ENCODE measurements at places on chromosomes 3 and 15.

DNA sequence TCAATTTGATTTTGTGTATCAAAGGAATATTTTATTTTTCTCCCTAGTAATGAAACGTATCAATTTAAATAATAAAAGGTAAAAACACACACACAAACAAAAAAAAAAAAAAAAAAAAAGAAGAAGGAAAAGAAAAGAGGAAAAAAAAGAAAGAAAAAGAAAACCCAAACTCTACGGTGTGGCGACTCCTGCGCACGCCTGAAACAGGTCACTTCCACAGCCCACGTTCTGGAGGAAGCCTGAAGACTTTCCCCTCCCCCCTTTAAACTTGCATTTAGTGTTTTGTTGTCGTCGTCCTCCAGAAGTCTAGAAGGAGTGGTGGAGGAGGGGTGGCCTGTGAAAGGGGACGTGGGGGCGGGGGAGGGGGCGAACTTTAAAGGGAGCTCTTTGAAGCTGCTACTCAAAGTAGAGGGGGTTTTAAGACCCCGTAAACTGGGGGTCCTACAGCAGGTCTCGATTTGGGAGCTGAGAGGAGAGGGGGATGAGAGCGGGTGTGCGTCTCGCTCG, 2.3 kb upstream of the TLE3 start:
- no peak for DNase-seq
- H3K27me3 ChIP-seq = peaks cover 28% of the 10 kb centered on the region
- peak overlapping the region; percentile 87 for H3K4me3 ChIP-seq
- H3K27ac ChIP-seq = peak overlapping the region; percentile 98
- no peaks in the 10 kb centered on the region for H3K36me3 ChIP-seq

GRCh38 chr3:13590841-13591520, 42.1 kb downstream of the FBLN2 start:
- peaks cover 21% of the 10 kb centered on the region for H3K4me1 ChIP-seq
- peaks cover 15% of the 10 kb centered on the region for H3K27me3 ChIP-seq
- no peaks in the 10 kb centered on the region for H3K36me3 ChIP-seq

DNA sequence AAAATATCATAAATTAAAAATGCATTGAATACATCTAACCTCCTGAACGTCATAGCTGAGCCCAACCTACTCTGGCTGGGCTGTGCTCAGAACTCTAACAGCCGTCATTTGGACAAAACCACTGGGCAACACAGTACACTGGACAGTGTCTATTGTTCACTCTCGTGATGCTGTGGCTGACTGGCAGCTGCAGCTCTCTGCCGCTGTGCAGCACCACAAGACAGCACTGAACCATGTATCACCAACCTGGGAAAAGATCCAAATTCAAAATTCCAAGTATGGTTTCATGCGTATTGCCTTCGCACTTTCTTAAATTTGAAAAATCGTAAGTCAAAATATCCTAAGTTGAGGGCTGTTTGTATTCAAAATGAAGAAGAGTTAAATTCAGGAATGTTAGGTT, 145.1 kb upstream of the CNTN4 start:
- H3K4me1 ChIP-seq = no peaks in the 10 kb centered on the region
- DNase-seq = no peak
- peaks cover 5% of the 10 kb centered on the region for H3K27me3 ChIP-seq
- no peak overlapping the region for H3K27ac ChIP-seq
- no peaks in the 10 kb centered on the region for H3K36me3 ChIP-seq

DNA sequence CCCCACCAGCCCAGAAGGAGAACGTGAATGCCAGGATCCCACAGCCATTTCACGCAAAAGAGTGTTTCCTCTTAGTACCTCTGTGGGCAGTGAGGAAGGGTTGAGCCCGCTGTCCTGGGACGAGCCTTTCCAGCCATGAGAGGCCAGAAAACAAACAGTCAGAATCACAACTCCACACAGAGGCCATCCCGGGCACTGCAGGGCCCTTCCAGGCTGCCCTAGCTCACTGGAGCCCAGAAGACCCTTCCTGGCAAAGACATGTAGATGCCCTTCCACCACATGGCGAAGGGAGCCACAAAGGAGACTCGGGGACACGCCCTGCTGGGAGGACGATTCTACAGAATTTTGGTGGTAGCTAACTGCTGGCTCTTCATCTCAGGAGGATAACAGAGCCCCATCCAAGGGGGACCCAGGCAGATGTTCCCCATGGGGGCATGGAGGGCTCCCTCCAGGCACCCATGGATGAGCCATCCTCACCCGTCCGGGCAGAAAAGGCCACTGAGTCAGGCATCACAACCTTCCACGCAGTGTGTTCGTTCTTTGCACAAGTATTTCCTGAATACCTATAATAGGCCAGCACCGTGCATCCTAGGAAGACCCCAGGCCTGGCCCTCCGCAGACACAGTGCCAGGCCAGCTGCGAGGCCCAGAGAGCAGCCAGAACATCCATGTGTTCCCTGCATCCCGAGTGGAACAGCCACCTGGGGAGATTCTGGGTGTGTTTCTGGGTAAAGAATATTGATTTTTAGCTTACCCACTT, 47.2 kb downstream of the SLC12A8 start:
- peaks cover 10% of the 10 kb centered on the region for H3K27me3 ChIP-seq
- peaks cover 28% of the 10 kb centered on the region for H3K4me1 ChIP-seq
- DNase-seq = peak; percentile 42
- H3K27ac ChIP-seq = no peak overlapping the region
- no peaks in the 10 kb centered on the region for H3K36me3 ChIP-seq

DNA sequence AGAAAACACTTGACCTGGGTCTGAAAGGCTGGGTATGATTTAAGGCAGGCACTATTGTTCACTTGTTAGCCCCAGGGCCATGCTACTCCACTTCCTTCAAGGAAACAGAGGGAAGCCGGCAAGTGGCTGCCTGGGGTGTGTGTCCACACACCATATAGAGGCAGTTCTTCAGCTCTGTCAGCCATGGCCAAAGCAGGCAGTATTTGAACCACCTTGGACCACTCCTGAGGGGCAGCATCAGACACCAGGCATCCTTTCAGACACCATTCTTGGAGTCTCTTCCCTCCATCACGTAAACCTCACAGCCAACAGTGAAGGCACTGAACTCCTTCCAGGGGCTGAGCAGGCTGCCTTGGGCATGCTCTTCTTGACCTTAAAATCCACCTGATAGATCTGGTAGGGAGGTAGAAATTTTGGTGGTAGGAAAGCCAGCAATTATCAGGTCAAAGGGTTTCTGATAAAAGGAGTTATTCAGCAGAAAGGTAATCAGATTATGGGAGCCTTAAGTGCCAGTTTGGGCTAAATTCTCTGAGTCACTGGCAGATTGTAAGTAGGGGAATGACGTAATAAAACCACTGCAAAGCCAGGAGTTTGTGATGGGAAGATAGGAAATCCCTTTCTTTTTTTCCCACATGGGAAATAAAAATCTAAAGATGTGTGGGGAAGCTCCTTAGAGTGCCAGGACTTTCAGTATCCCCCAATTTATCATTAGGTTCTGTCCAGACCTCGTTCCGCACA, 20.2 kb downstream of the TGFBR2 start:
- no peak overlapping the region for H3K4me3 ChIP-seq
- H3K36me3 ChIP-seq = peaks cover 27% of the 10 kb centered on the region
- peaks cover 4% of the 10 kb centered on the region for H3K27me3 ChIP-seq
- no peak for DNase-seq
- H3K27ac ChIP-seq = peak overlapping the region; percentile 72

DNA sequence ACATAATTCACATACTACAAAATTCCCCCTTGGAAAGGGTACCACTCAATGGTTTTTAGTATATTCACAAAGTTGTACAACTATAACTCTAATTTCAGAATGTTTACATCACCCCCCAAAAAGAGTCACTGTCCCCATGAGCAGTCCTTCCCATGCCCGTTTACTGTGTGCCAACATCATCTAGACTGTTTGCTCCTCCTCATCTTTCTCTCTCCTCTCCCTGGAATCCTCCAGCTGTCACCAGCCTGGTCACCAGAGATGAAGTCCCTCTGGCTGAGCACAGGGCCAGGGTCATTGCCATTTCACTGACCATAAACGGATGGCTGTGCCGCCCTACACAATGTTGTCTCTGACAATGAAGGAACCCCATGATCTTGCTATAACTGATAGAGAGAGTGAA, 45.2 kb downstream of the C2CD4B start:
- no peaks in the 10 kb centered on the region for H3K27me3 ChIP-seq
- H3K36me3 ChIP-seq = no peaks in the 10 kb centered on the region
- H3K27ac ChIP-seq = no peak overlapping the region
- DNase-seq = no peak
- peaks cover 14% of the 10 kb centered on the region for H3K4me1 ChIP-seq
- H3K4me3 ChIP-seq = no peak overlapping the region

DNA sequence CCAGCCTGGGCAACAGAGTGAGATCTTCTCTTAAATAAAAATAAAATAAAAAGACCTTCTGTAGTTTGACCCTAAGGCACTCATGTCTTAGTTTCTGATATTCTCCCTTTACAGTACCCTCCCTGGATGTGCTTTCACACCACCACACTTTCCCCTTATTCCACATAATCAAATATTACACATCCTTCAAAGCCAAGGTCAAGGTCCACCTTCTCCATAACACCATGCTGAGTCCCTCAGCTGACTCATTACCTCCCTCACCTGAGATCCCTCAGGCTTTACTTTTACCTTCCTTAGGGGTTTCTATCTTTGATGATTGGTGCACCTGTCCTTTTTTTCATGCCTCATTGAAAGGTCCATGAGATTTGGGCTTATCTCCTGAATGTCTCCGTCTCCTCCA, 25.5 kb upstream of the MNS1 start:
- no peak overlapping the region for H3K27ac ChIP-seq
- peaks cover 27% of the 10 kb centered on the region for H3K4me1 ChIP-seq
- H3K4me3 ChIP-seq = no peak overlapping the region
- DNase-seq = no peak
- peaks cover 9% of the 10 kb centered on the region for H3K36me3 ChIP-seq
- H3K27me3 ChIP-seq = peaks cover 4% of the 10 kb centered on the region

DNA sequence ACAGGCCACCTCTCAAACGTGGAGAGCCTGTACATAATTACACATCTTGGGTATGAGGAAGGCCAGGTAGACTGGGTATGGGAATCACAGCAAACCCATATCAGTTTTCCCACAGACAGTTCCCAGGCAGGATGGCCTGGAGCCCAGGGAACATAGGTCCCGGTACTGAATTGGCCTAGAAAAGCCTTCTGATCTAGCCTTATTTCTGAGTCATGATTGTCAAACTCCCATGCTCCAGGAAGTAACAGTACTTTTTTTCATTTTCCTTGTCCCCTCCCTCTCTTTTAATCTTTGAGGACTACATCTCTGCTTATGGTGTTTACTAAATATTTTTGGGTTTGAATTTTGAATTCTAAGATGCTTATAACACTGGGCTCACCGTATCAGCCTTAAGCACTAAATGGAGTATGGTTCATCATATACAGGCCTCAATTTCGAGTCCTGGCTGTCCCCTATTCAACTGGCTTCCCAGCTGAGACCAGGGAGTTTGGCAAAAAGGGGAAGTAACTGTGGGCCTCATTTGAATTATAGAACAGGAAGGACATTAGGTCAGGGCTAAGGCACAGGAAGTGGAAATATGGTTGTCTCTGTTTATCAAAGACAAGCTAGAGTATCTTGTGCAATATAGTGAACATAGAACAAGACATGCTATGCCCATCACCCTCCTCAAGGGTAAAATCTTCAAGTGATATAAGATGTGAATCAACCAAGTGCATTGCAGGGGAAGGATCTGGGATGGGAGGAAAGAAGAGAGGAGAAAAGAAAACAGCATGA, 494.6 kb downstream of the NTRK3 start:
- no peaks in the 10 kb centered on the region for H3K36me3 ChIP-seq
- peaks cover 17% of the 10 kb centered on the region for H3K4me1 ChIP-seq
- H3K27ac ChIP-seq = no peak overlapping the region
- DNase-seq = no peak
- peaks cover 9% of the 10 kb centered on the region for H3K27me3 ChIP-seq

DNA sequence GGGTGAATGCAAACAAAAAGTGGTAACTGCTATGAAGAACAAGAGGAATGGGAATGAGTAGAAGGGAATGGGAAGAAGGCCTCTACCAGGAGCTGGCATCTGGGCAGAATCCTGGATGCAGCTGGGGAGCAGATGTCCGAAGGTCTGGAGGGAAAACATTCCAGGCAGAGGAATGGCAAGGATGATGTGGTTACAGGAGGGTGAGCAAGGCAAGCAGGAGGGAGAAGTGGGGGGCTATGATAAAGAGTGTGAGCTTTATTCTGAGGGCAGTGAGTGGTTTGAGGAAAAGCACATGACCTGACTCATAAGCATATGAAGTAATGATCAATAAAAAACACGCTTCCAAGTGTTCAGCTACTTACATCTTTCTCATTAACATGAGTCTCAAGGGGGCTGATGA, 17.1 kb downstream of the SKIC8 start:
- H3K36me3 ChIP-seq = peaks cover 19% of the 10 kb centered on the region
- no peak overlapping the region for H3K4me3 ChIP-seq
- no peaks in the 10 kb centered on the region for H3K4me1 ChIP-seq
- H3K27ac ChIP-seq = no peak overlapping the region
- no peak for DNase-seq
- no peaks in the 10 kb centered on the region for H3K27me3 ChIP-seq

- no peak for DNase-seq
- peaks cover 94% of the 10 kb centered on the region for H3K4me1 ChIP-seq
- H3K4me3 ChIP-seq = peak overlapping the region; percentile 17
- H3K27me3 ChIP-seq = peaks cover 2% of the 10 kb centered on the region
These were observed 55.4 kb downstream of the PSMD6 start for GRCh38 chr3:63967675-63968611.

DNA sequence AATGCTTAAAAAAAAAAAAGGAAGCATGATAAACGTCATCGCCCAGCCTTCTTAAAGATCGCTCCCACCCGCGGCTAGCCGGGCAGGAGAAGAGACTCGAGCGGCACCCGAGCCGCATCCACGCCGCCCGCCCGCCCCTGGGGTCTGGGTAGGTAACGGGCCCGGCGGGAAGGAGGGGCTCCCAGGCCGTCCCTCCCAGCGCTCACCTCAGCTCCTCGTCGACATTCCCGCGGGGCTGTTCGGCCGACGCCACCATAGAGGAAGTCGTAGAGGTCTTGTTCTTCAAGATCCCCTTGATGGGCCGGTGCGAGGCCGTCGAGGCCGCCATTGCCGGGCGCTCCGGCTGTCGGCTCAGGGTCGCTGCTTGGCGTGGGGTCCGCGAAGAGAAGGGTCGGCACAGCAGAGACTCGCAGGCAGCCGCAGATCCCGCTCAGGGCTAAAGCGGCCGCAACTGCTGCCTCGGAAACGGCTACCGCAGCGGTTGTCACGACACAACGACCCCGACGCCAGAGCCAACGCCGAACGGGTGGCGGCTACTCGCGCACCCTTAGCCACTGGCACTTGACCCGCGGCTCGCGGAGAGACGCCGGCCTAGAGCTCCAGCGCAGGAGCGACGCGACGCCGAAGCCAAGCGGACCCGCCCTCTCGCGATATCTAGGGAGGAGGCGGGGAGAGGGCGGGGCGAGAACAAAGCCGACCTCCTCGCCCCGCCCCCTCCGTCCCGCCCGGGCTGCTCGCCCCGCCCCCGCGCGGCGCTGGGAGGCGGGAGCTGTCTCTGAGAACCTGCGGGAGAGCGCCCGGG, at the start of gene PPP1R2:
Gene PPP1R2 (minus strand): TSS at position 628 of the 802 bp plus-strand sequence. CDS start 300 bp downstream, at position 328.
- H3K4me1 ChIP-seq = peaks cover 58% of the 10 kb centered on the region
- DNase-seq = peak; percentile 96
- H3K27me3 ChIP-seq = peaks cover 18% of the 10 kb centered on the region
- H3K4me3 ChIP-seq = peak within 1 kb of the TSS; percentile 87

- H3K27me3 ChIP-seq = peaks cover 5% of the 10 kb centered on the region
- no peak overlapping the region for H3K27ac ChIP-seq
- no peak overlapping the region for H3K4me3 ChIP-seq
- H3K4me1 ChIP-seq = no peaks in the 10 kb centered on the region
- H3K36me3 ChIP-seq = no peaks in the 10 kb centered on the region
These were observed 64.2 kb upstream of the CFAP161 start for GRCh38 chr15:81069909-81070308.

Data from nephron progenitor cell (in vitro differentiated cells).